ENCODE measurements at places on chromosomes 2 and 18.

DNA sequence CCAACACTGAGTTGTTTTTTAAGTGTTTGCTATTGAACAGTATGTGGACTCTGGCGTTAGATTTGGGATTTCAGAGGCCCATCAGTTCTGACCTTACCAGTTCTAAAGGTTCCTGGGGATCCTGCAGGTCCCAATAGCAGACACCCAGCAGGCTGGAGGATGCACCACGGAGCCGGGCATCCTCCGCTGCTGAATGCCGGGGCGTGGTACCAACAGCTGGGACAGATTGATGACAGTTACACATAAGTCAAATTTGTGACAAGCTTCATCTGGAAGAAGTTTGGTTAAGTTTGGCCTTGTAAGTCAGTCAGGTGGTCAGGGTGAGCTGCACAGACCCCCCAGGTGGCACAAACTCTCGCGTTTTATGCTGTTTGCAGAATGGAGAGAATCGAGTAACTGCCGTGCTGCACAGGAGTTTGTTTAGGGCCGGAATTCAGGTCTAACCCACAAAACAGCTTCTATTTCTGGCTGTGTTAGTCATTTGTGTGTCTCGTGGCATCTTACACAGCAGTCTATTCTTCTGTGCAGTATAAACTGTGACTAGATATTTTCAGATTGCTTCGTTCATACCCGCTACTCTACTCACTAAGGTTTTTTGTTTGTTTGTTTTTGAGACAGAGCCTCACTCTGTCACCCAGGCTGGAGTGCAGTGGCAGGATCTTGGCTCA is 19.2 kb downstream of the CTDP1 start:
- DNase-seq: no peak

GRCh38 chr2:222353993-222354392 is 55.2 kb upstream of the PAX3 start:
- DNase-seq: no peak

GRCh38 chr2:180456801-180457200 is 449.7 kb upstream of the CWC22 start:
- DNase-seq: no peak

DNA sequence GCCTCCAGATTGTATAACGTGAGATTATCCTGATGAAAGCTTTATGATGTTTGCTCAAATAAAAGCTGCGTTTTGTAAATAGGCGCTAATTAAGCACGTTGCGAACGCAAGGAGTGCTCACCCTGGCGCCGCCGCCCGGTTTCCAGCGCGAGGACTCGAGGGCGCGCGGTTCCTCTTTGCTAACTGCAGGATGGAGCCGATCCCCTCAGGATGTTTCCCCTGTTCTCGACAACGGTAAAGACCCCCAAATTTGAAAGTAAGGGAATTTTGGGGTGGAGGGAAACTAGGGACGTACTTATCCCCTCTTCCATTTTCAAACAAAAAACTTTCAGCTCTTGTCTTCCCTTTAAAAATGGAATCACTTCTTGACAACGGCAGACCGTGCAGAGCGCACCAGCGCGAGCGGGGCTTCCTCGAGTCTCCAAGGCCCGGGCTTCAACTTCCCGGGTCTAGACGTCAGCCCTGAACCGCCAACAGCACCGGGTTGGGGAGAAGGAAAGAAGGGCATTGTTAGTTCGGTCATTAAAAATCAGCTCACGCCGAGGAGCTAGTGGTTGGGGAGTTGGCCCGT is 1.1 kb upstream of the GBX2 start:
- no peak for DNase-seq

- no peak for DNase-seq
Observed at GRCh38 chr2:46977899-46978298, 62.3 kb upstream of the MCFD2 start.

DNA sequence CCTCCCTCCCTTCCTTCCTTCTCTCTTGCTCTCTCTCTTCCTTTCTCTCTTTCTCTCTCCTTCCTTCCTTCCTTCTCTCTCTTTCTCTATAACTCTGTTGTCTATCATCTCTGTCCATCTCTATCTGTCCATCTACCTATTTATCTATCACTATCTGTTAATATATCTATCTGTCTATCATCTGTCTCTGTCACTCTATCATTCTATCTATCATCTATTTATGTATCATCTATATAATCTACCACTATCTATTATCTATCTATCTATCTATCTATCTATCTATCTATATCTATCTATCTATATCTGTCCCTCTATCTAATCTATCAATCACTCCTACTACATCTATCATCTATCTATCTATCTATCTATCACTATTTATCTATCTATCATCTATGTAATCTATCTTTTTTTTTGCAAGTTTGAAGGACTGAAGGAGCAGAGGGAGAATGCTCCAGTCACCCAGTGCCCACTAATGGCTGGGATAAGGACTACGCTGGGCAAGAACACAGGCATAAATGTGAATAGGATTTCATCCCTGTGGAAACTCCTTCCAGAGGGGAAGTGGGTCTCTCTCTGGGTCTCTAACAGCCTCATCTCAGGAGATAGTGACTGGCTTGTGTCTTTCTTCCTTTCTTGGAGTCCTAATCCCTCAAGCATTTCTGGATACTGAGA is 427.0 kb downstream of the LPIN1 start:
- DNase-seq: peak; percentile 18

- DNase-seq: no peak
Observed at GRCh38 chr18:21559195-21559594, 41.3 kb downstream of the ESCO1 start.

DNA sequence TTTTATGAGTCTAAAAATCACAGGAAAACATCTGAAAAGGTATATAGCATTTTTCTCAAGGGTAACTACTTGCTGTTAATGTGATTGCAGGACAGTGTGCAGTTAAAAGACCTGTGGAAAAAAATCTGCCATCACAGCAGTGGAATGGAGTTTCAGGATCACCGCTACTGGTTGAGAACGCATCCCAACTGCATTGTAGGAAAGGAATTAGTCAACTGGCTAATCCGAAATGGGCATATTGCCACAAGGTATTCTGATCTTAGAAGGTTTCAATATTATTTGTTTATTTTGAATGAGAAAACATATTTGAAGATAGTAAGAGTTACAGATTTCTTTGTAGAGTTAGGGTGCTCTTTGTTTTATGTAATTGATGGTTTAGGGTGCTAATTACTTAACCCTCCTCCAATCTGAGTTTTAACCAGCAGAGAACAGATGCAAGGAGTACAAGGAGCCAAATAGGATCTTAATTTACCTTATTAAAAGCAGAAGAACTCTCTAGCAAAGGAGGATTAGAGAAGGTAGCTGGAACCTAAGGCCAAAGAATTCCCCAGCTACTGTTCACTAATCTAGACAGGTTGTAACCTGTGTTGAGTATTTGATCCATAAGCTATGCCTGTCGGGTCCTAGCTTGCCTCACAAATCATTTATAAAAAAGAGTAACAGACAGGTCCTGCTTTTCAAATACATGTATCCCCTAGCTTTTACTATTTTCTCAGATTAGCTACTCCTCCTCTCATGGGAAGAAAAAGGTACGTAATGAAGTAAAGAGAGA is 35.0 kb downstream of the PIKFYVE start:
- DNase-seq: no peak

- DNase-seq: peak; percentile 37
Observed at GRCh38 chr2:216341121-216341520, 31.2 kb downstream of the MARCHF4 start.

- DNase-seq: no peak
Observed at GRCh38 chr18:79962311-79962710, 2.1 kb upstream of the HSBP1L1 start.

DNA sequence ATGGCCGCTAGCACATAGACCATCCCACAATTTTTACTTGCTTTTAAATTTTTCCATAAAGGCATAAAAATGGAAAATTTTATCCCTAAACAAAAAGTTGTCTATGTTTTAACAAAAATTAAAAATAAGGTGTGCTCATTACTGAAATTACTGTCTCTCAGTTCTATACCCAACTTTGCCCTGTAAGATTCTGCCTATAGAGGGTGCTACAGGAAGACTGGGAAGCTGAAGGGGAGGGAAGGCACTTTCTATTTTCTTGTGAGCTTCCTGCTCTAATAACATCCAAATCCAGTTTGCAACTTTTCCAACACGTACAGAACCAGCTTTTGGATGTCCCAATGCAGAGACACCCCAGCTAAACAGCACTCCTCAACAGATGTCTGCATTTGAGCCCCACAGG is 666.9 kb downstream of the PLCL1 start:
- DNase-seq: peak; percentile 3

All from NCI-H524 (cell line).